ENCODE measurements at places on chromosomes 5 and 9.

DNA sequence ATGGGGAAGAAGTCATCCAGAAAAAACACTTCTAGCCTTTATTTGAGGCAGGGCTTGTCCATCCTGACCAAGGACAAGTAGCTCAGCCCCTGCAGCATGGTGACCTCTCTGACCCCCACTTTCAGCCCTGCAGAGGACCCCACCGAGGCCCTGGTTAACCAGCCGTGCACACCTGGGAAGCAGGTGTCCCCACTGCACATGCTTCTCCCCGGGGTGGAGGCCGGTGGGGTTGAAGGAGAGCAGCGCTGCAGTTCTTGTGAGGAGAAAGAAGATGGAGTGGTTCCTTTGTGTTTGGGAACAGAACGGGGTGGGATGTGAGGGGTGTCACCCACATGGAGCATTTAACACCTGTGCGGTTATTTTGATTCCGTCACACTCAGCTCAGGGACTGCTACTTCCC is 21.1 kb upstream of the ZBTB34 start:
- DNase-seq: no peak

- no peak for DNase-seq
These were observed 242.1 kb downstream of the FSTL4 start for GRCh38 chr5:133370036-133370831.

DNA sequence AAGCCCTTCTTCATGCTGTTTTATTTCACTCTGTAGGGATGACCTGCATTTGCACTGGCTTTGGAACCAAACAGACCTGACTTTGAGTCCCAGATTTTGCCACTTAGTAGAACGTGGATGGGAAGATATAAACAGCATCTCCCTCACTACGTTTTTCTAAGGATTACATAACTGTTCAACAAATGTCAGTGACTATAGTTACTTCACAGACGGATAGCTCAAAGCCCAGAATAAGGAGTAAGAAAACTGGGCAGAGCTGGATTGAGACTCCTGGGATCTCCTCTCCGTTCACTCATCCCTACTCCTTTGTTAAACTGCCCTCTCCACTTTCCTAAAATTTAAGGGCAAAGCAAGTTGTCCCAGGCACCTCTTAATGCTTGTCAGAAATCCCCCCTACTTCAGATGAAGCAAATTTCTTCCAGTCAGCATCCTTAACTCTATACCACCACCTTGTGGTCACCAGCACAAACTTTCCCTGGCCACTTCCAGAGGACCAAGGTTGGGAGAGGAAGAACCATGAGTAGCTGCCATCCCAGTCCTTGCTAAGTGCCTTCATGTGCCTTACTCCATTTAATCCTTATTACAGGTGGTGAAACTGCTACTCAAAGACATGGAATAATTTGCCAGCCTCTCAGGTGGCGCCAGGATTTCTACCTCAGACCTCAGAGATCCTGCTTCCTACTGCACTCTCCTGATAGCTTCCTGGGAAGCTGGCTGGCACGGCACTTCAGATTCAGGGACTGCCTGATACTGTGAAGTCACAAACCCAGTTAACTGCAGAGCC is 38.4 kb downstream of the EGR1 start:
- peak; percentile 41 for DNase-seq

GRCh38 chr9:100581661-100582060 is 3.8 kb downstream of the CAVIN4 start:
- no peak for DNase-seq

GRCh38 chr9:133103183-133103986 is 17.7 kb downstream of the RALGDS start:
- DNase-seq: peak; percentile 85

DNA sequence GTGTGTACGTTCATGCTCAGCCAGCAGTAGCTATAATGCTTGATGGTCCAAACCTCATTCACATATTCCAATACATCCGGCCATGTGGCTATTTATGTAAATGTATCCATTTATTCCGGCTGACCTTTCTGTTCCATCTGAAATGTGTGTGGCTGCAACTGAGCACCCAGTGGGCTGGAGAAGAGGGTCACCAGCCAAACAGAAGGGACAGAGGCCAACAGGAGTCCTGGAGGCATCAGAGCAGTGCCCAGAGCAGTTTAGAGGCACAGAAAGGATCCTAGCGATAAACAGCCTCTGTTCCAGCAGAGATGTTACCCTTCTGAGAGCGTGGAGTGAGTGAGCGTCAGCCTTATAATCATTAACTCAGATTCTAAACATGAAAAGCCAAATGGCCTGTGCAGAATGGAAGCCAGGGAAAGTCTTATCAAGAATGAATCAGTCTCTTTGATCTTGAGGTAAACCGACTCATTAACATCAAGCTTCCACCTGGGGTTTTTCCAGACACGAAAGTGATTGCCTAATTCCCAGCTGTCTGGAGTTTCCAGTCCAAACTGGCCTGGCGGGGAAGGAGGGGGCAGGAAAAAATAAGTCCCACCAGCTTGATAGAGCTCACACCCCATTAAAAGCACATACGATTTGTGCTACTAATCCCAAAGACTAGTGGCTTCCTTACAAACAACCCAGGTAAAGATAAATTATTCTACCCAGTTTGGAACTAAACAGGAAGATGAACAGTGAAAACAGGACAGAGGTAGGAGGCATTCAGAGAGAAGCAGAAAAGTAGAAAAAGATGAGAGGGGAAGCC is 55.7 kb downstream of the SUSD1 start:
- DNase-seq: peak; percentile 87

DNA sequence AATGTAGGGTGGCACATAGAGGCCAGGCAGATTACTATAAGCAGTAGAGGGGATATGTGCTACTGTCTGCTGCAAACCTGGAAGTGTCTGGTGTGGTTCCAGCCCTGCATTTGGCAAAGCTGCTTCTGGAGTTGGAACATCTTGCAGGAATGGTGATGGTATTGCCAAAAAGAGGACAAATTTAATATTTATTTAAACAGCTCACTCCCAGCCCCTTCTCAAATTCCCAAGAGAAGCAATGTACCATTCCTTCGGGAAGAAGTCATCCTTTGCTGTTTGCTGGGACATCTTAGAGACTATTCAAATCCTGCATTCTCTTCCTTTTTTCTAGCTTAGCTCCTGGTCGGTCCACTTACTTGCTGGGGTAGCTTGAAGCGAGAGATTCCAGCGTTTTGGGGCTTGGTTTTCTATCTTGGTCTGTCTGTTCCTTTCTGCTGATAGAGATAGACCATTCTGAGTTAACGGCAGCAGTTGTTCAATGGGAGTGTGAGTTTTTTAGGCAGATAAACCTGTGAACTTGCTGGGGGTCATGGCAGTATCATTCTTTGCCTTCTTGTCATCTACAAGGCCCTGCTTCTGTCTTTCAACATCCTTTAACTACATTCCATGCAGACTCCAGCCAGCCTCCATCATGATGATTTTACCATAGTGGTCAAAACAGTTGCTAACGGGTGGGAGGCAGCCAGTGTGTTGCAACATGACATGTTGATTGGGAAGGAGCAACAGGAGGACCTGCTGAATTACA is 69.9 kb downstream of the RCL1 start:
- DNase-seq: no peak

DNA sequence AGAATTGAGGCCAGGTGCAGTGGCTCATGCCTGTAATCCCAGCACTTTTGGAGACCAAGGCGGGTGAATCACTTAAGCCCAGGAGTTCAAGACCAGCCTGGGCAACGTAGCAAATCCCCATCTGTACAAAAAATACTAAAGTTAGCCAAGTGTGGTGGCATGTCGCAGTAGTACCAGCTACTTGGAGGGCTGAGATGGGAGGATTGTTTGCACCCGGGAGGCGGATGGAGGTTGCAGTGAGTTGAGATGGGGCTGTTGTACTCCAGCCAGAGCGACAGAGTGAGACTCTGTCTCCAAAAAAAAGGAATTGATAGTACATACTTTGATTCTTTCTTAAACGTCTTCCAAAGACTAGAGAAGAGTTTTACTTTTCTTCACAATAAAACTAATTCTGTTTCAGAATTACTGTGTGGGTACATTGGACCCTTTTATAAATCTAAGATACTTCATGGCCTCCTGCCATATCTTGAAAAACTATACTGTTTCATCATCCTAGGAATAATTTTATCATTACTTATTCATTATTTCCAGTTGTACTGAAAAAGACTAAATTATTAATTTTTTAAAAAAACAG is 132.0 kb upstream of the GRHPR start:
- DNase-seq: no peak

GRCh38 chr5:96703384-96703920 is 41.3 kb downstream of the CAST start:
- DNase-seq: no peak

DNA sequence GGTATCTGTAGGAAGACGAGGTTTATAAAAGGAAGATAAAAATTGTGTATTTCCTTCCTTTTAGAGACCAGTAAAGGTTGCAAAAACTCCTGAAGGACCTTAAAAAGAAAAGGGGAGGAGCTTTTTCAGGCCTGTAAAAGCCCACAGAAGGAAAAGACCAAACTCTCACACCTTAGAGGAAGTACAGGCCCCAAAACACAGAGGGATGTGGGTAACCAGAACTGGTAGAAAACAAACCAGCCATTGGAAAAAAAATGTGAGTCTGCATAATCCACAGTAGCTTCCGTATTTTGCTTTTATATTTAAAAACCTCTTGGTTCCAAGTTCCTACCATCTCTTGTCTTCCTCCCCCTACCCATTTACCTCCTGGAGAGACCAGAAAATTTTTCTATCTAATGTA is 8.5 kb downstream of the GIN1 start:
- no peak for DNase-seq

- no peak for DNase-seq
These were observed 43.4 kb upstream of the CDKN2B start for GRCh38 chr9:22052376-22052945.

GRCh38 chr9:73118898-73119554 is 32.6 kb upstream of the ANXA1 start:
- DNase-seq: peak; percentile 22

GRCh38 chr9:106728860-106729259 is 134.1 kb upstream of the ZNF462 start:
- DNase-seq: no peak

- no peak for DNase-seq
These were observed 276.5 kb downstream of the NTRK2 start for GRCh38 chr9:84945878-84946538.

GRCh38 chr5:74261421-74261820 is 379.1 kb downstream of the ENC1 start:
- no peak for DNase-seq

DNA sequence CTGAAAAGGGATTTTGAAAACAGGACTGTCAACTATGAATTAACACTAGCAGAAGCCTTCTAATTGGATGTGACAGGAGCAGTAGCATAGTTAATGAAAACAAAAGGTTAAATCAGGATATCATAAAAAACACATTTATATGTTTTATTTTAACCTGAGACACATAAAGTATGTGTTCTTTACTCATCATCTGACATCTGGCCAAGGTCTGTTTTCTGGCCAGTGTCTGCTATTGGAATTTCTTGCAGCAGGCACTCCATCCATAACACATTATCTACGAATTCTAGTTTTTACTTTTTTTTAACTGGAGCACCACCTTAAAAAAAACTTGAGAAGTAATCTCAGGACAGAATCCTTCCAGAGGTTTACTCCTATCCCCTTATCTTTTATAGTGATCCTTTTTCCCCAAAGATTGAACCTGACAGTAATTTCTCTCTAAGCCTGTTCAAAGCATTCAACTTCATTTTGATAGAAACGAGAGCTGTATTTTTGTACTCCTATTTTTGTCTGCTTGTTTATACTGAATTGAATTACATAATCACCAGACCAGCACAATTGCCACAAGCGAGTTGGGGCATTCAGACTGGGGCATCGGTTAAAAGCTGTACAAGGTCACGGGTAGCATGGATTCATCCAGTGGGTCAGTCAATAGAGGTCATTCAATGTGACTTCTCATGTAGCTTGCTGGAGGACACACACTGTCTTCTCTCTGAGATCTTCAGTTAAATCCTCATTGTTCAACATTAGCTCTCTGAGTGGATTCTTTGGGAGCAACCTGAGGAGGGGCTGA is 205.6 kb upstream of the CLINT1 start:
- DNase-seq: no peak

GRCh38 chr9:110977259-110977709 is 61.0 kb downstream of the LPAR1 start:
- DNase-seq: no peak

GRCh38 chr5:143134269-143134668 is 269.2 kb downstream of the NR3C1 start:
- DNase-seq: no peak

- DNase-seq: no peak
These were observed 2.1 kb downstream of the TTLL11 start for GRCh38 chr9:122090981-122091380.

DNA sequence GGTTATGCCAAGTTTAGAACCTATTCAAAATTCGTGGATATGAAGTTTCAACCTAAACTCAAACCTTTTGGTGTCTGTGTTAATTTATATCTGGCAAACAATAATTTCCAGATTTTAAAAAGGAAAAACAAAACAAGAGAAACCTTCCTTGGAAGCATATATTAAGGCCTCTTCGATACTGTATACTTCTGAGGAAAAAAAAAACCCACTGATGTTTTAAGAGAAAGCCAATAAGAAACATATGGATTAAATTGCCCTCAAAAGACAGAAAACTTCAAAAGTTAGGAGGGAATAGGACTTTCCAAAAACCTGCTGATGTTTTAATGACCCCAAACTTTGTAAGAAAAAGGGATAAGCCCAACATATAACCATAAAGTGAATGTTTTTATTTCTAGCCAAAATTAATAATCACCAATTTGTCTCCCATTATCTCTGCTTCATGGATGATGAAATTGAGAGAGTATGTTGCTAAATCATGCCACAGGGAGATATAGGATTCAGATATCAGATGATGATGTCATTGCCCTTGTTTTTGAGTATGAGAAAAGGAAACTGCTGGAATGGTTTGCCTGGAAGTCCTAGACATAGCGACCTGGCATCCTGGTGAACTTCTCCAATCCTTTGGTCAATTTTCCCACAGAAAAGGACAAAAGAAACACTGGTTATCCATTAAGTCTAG is 423.9 kb downstream of the DMRT2 start:
- DNase-seq: no peak

GRCh38 chr5:34914671-34915138 is 599 bp downstream of the RAD1 start:
- DNase-seq: peak; percentile 71

- no peak for DNase-seq
These were observed 16.9 kb downstream of the DNAJC18 start for GRCh38 chr5:139422307-139422893.

GRCh38 chr9:13896047-13896446 is 417.9 kb downstream of the NFIB start:
- DNase-seq: no peak

DNA sequence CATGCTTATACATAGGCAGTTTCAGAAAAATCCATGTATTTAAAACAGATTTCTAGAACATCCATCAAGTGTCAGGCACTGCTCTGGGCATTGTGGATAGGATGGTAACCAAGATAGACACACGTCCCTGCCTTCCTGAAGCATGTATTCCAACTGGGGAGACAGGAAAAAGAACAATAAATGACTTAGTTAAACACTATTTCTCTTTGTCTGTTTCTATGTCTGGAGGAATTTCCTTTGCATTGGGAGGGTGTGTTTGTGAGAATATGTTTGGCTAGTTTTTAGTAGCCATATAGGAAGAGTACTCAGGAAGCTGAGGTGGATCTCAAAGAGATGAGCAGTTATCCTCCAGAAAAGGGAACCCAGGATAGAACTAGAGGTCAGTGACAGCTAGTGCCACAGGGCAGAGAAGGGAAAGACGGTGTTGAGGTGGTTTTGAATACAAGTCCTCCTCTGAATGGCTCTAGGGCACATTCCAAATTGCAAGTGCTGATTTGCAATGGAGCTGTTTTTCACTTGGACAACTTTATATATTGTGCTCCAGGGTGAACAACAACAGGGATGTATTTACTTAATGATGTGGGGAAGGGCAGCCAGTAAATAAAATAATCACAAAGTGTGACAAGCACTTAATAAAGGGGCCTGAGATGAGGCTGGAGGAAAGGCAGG is 144.7 kb upstream of the SHB start:
- peak; percentile 29 for DNase-seq

All from kidney (tissue), 22 donors.